ENCODE measurements at places on chromosomes 16 and 17.

- no peak for DNase-seq
These were observed 8.8 kb downstream of the FOXF1 start for GRCh38 chr16:86519007-86519648.

- no peak for DNase-seq
These were observed 76.7 kb downstream of the CEP112 start for GRCh38 chr17:66115246-66115645.

DNA sequence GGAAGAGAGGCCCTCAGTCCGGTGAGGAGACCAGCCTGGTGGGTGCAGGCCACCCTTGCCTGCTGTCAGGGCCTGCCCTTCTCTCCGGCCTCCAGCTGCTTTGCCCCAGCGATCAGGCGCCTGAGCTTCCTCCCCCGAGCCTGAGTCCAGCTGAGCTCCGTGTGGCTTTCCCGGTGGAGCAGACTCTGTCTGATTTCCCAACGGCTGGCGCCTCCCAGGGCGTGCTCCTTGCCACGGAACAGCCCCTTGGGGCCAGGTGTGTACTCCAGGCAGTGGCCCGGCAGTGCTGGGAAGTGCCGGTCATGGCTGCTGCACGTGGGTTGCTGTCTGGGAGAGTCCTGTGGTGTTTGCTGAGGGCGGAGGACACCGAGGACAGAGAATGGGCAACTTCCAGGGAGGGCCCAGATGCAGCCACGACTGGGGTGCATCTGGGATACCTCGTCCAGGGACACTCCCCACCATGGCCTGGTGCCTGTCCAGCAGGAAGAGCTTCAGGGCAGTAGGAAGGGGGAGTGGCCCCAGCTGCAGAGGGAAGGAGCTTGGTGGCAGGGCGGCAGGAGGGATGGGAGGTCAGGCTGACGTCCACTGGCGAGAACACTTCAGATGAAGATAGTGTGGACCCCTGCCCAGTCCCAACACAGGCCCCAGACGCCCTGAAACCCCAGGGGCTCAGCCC is 22.5 kb downstream of the METRNL start:
- no peak for DNase-seq

GRCh38 chr17:83133302-83134121 is 54.1 kb downstream of the METRNL start:
- no peak for DNase-seq

- DNase-seq = no peak
These were observed 52.3 kb downstream of the CACNG1 start for GRCh38 chr17:67096609-67097008.

- DNase-seq = no peak
These were observed 1.1 kb downstream of the NDEL1 start for GRCh38 chr17:8436844-8437171.

DNA sequence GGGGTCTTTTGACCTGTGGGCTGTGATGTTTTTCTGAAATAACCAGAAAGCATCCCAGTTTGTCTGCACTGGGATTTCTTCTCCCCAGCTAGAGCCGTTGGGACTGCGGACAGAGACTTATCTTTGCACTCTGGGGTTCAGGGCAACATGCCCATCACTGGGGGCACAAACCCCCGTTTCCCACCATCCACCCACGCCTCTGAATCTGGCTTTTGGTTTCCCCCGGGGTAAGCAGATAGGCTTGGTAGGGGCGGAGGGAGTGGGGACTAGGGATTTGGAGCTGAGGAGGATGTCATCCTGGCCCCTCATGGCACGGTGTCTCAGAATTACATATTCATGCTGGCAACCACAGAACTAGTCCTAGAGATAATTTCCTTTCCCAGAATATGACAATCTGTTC is 68.6 kb downstream of the CCDC182 start:
- no peak for DNase-seq

DNA sequence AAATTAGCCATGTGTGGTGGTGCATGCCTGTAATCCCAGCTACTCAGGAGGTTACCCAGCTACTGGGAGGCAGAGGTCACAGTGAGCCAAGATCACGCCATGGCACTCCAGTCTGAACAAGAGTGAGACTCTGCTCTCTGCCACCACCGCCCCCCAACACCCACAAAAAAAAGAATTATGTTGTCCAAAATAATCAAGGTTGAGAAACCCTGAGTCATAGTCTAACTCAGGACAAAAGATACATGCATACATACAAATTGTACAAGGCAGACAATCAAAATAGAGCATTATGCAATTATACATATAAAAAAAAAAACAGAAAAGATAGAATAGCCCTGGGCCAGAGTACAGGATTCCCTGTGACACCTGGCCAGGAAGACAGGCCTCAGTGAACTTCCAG is 6.6 kb upstream of the KPNB1 start:
- no peak for DNase-seq

DNA sequence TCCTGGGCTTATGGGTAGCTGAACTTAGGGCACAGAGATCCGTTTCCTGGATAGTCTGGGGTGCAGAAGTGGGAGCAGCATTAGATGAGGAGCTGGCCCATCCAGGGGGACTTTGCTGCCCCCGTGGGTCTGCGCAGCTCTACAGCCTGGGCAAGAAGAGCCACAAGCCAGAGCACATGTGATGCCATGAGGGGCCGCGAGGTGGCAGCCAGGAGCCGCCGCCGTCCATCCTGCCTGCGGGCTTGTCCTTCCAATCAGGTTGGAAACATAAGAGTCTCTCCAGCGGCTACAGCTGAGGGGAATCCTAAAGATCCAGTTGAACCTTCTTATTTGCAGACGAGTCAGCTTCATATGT is 21.9 kb downstream of the C1QTNF1 start:
- DNase-seq = peak; percentile 75

DNA sequence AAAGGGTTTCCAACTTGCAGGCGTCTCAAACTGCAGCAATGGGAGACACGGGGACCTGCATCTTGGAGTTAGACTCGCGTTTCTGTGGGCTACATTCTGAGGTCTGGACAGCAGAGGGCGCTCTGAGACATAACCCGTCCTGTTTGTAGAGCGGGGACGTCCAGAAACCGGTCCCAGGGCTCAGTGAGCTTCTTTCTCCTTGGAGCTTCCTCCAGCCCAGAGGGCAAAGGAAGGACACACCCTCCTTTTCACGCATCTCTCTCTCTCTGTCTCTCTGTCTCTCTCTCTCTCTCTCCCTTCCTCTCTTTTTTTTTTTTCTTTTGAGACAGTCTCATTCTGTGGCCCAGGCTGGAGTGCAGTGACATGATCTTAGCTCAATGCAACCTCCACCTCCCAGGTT is 19.8 kb downstream of the COX4I1 start:
- peak; percentile 89 for DNase-seq

- DNase-seq = peak; percentile 38
These were observed at the start of gene IRX5 for GRCh38 chr16:54930005-54930868. Gene IRX5 (plus strand): TSS chr16:54930865. CDS start chr16:54931199, 334 bp downstream.

DNA sequence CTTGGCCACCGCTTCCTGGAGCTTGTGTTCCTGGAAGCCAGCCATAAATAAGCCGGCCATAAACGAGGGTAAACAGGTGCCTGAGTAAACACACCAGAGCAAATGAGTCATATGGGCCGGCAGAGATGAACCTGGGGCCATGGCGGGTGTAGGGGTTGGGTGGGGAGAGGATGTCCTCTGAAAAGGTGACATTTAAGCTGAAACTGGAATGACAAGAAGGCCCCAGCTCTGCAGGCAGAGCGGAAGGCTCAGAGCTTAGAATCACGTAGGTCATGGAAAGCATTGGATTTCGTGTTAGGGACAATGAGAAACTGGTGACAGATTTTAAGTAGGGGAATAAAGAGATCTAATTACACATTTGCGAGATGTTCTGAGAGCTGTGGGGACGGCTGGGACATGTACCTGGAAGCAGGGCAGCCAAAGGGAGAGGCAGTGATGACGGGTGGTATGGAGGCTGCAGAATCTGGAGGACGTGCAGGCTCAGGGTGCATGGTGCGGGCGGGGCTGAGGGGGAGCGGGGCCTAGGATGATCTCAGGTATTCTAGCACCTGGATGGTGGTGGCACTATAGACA is 8.1 kb upstream of the DNASE1 start:
- no peak for DNase-seq

- DNase-seq = peak; percentile 55
These were observed 13.0 kb downstream of the CDH13 start for GRCh38 chr16:82639666-82640336.

- no peak for DNase-seq
These were observed 41.8 kb upstream of the SLC38A10 start for GRCh38 chr17:81336930-81337325.

DNA sequence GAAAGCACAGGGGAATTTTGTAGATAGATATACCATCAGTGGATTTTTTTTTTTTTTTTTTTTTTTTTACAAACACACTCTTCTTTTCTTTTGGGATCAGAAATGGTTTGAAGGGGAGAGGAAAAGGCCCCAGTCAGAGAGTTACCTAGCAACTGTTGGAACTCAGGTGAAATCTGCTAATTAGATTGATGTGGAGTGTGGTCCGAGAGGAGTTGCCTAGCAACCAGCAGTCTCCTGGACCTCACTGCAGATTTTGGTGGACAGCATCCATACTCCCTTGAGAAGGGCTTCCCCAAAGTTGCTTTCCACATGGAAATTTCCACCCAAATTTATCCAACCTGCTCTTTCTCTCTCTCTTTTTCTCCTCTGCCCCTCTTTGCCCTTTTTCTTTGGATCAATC is 165.4 kb downstream of the UTP18 start:
- DNase-seq = no peak

DNA sequence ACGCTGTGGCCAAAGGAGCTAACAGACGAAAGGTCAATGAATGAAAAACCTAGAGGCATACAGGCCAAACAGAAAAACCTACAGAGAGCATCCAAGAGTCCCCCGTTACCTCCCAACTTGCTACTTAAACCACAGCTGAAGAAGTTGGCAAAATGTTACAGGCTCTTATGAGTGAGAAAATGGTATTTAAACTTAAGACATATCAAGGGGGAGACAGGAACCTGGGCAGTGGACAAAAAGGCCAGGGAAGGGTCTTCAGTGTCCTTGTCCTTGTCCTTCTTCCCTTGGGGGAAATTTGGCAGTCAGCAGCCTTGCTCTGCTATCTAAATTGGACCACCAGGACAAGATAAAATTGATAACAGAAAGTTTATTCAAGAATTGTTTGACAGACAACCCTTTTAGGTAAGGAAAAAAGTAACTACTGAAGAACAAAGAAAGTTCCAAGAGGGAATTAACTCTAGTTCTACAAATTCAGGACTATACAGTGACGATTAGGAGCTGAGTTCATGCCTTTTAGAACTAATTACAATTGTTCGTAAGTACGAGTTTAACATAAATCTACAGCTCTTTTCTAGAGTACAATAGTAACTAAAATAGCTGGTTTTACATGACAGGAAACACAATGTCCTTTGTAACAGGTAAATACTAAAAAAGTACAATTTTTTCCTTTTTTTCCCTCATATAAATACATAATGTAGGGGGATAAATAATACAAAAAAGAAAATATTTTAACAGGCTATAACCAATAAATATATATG is 3.8 kb upstream of the HOXB2 start:
- no peak for DNase-seq

DNA sequence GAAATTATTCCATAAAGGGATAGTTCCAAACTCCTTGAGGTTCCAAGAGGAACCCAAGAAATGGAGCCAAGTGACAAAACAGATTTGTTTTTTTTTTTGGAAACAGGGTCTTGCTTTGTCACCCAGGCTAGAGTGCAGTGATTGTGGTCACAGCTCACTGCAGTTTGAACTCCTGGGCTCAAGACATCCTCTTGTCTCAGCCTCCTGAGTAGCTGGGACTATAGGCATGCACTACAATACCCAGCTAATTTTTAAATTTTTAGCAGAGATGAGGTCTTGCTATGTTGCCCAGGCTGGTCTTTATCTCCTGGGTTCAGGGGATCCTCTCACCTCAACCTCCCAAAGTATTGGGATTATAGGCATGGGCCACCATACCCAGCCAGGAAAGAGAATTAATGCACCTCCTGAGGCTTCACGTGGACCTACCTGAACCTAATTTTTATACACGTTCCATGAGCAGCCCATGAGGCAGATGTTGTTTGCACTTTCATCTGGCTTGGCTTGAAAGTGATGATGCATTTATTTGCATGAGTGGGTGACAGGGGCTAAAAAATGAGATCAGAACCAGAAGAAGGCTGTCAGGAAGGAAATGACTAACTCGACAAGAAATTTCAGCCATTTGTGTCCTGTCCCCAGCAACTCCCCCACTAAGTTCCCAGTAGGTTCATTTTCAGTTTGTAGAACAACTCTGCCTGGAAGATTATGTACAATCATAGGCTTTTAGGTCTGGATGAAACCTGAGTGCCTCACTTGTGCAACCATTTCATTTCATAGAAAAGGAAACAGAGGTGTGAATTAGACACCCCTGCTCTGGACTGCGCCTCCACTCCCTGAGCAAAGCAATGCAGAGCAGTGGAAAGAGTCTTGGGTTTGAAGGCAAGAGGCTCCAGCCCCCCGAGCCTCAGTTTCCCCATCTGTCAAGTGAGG is 10.3 kb upstream of the IRF8 start:
- no peak for DNase-seq

DNA sequence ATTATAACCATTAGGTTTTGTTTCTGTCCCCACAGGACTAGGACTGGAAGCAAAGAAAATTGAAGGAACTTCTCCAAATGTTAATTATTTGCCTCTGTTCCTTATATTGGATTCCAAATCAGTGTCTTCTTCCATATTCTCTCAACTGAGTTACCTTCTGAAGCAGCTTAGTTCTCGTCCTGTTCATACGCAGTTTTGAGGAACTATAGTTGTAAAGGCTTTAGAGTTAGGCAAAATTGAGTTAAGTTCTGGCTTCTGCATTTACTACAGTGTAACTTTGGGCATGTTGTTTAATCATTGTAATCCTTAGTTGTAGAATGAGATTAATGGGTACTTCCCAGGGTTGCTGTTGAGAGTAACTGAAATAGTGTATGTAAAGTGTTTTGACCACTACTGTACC is 11.2 kb downstream of the CBFB start:
- DNase-seq = no peak

- no peak for DNase-seq
These were observed 74.9 kb downstream of the LITAF start for GRCh38 chr16:11511801-11512200.

DNA sequence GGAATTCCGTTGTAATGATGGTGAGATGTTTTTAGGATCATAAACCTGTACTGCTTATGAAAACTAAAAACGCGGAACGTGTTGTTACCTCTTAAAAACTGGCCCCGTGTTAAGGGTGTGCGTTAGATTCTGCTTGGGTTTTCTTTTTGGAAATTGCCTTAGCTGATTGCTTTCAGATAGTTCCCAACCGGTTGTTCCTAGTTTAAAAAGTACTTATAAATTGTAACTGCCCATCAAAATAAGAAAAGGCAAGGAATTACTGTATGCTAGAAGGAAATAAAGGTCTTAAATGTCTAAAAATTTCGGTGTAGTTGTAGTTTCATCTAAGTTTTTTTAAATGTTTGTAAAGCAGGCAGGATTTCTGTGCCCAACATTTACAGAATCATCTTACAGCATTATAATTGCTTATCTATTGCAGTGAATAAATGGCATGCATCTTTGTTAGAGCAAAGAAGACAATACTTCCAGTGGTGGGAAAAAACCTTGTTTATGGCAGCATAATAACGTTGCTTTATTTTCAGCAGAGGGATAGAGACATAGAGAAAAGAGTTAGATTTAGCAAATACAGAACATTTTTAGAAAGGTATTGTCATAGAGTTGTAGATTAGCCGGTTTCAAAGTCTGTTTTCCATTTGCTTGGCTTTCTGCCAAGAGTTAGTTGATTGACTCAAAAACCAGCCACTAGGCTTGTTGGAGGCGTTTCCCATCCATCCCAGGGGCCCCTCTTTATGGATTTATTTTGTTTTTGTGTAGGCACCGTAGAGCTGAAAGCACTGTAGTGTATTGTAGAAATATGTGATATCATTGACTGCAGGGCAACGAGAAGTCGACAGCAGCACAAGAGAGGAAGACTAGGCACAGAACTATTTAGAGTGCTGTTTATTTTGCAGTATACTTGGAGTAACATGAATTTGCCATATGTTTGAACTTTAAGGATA is 1.7 kb downstream of the PPM1D start:
- peak; percentile 49 for DNase-seq

- no peak for DNase-seq
These were observed 38.5 kb downstream of the CHD9 start for GRCh38 chr16:53093162-53093744.
